ENCODE measurements at places on chromosomes 2 and 18.

DNA sequence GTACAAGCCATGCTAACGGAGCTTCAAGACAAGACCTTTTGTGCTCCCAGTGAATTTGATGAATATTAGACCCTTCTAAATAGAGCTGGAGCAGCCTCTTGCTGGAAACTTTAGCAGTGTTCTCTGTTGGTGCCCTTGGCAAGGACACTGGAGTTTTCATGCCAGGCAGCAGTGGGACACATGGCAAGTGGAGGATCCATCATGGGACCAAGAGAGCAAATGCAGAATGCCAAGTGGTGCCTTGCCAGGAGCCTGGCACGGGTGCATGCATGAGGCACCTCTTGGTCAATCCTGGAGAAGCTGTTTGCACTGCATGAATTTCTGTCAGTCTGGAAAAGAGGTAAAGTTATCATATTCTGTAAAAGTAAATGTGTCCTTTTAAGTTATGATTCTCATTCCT, 59.1 kb downstream of the NETO1 start:
- DNase-seq, result no peak

- no peak for DNase-seq
Observed at GRCh38 chr18:38940863-38941531, 1375.4 kb upstream of the CELF4 start.

DNA sequence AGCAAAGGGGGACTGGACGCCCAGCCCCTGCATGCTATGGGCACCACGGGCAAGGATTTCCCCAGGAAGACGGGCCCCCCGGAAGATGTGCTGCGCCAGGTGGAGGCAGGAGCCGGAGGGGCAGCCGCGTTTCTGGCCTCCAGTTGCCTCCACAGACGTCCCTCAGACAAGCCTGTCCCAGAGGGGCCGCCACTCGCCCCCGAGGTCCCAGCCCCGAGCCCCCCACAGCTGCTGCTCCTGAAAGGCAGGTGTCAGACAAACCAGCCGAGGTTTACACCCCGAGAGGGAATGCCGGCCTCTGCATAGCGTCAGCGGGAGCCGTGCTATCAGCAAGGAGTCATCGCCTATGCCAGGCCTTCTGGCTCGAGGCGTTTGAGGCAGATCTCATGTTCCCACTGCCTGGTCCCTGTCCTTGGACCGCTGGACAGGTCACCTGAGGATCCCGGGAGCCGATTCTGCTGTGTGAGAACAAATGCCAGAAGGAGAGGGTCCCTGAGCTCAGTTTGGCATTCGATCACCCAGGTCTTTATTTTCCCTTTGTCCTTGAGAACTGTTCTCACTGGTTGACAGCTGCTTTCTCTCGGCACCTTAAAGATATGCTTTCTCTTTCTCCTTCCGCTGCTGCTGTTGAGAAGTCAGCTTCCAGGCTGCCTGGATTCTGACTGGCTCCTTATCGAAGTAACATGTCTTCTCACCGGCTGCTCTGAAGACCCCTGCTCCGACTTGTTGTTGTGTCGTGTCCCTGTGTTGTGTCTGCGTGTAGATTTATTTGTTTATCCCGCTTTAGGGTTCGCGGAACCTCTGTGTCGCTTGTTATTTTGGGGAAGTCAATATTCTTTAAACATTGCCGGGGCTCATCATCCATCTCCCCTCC, 20.6 kb downstream of the CROCC2 start:
- no peak for DNase-seq

DNA sequence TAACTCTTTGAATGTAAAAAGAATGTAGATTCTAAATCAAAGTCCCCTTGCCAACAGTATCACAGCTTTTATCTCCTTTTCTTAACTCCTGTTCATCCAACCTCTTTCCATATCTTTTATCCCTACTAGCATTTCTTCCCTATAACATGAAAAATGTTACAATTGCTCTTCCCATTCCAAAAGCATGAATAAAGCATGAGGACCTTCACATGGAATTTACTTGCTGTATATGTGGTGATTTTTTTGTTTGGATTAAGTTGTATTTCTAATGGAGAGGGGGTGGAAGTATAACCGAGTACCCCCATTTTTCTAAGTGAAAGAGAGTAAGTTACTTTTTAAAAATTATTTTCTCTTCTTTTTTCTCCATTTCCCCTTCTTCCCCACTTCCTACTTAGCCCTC, 94.9 kb upstream of the RBBP8 start:
- DNase-seq, result no peak

DNA sequence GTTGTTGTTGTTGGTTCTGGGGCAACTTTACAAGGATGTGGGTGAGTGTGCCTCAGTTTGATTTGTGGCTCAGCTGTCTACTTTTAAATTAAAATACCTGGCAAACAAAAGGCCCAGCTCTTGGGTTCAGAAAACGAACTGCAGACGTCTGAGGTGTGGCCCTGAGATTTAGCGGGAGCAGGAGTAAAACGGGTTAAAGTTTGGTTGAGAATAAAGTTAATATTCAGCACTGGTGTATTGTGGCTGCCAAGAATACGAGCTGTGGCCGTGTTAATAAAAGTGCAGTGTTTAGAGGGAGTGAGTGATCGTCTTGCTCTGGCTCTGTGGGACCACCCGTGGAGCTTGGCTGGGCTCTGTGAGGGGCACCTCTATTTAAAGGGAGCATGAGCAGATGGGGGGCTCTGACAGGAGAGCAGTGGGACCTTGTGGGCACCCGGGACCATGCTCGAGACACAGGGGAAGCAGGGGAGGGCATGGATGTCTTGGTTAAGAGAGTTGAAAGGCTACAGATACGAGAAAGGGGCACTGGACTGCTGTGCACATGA, 80.3 kb downstream of the VAPA start:
- DNase-seq, result no peak

- DNase-seq, result no peak
Observed at GRCh38 chr2:128605931-128606330, 287.3 kb upstream of the HS6ST1 start.

GRCh38 chr18:62325806-62326645, 916 bp downstream of the TNFRSF11A start:
- no peak for DNase-seq

DNA sequence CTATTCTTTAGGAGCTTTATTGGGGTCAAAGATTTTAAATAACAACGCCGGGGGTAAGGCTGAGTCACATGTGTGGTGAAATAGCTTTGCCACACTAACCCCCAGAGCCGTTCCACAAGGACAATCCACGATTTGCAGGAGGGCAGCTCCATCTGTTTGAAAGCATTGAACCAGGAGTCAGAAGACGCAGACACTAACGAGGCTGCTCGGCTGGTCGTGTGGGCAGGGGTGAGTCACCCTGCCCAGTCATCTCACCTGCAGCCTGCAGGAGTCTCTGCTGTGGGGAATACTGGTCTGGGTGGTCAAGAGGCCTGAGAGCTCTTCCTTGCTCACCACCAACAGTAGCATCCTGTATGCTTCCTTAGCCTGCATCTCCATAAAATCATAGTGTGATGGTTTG, 149.2 kb upstream of the NCK2 start:
- no peak for DNase-seq

DNA sequence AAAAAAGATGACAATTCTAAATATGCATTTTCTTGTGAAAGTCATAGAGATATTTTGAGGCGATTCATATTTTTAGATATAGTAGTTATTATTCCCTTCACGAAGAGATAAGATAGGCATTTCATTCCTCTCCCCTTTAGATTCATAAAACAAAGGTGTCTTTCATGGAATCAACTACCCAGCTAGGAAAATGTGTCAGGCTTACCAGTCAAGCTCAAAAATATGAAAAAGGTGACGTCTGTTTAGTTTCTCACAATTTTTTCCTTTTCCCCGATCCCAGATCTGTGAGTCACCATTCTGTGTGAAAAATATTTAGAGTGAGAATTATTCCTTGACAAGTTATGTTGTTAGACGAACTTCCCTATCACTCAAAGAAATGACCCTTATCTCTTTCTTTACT, 95.4 kb upstream of the FN1 start:
- no peak for DNase-seq

GRCh38 chr2:9752441-9753275, 90.6 kb upstream of the TAF1B start:
- no peak for DNase-seq

GRCh38 chr2:109447251-109447661, 166.5 kb downstream of the SEPTIN10 start:
- DNase-seq, result no peak

GRCh38 chr2:239561446-239562001, 160.7 kb upstream of the HDAC4 start:
- no peak for DNase-seq

DNA sequence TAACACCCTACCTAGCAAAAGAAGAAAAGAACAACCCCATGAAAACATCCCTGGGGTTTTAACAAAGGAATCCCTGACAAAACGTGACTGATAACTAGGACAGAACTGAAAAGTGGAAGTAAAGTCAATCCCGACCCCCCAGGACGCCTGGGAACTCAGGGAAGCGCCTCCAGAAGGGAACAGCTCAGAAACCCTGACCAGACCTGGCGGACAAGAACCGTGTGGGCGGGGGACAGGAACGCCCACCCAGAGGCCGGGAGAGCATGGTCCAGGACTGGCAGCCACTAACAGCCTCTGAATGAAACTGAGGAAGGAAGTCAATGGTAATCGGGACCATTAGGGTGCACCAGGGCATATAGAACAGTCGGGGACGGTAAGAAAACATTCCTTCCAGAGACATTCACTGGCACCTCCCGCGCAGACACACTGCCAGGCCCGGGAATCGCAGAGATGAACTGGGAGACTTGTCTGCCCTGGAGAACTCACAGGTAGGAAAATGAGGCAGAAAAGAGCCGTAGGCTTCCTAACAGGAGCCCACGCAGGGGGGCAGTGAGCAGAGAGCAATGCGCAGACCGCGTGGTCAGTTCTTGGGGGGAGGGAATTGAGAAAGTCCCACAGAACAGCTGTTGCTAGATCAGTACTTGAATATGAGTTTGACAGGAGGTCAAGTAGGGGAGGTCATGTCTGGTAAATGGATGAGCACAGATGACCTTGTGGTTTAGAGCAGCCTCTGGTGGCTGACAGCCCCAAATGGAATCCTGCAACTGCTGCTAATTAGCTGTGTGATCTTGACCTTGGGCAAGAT, 1.3 kb upstream of the TBC1D8 start:
- DNase-seq, result no peak

GRCh38 chr18:33532978-33533377, 45.0 kb upstream of the ASXL3 start:
- DNase-seq, result no peak

DNA sequence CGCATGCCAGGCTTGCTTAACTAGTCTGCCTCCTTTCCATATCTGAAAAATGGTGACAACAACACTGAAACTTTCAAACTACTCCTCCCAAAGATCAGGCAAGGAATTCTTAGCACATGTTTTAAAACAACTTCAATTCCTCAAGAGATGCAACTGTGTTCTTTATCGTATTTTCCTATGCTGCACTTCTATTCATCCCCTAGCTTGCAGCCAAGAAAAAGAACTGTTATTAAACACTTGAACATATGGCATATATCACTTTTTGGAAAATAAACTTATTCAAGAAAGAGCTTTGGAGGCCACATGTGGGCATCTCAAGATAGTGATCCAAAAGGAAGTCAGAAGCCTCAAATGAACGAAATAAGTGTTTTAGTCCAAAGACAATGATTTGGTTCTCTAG, 75.6 kb upstream of the STAM2 start:
- DNase-seq, result no peak

- no peak for DNase-seq
Observed at GRCh38 chr2:38937548-38937947, 47.9 kb downstream of the ARHGEF33 start.

- DNase-seq, result no peak
Observed at GRCh38 chr2:229835596-229836283, 86.1 kb downstream of the TRIP12 start.

DNA sequence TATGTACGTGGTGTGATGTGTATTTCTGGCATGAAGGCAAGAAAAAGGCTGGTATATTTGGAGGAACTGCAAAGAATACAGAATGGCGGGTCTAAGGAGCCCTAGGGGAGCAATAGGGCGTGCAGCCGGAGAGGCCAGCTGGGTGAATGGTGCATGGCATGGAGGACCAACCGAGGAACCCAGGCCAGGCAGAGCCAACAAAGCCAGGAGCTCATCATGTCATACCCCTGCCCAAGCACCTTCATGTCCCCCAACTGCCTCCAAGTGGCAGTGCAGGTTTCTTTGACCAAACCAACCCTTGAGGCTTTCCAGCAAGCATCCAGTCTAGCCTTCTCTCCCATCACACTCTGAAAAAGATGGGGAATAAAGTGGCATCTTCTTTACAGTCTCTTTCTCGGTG, 8.9 kb upstream of the KCNK3 start:
- DNase-seq, result no peak

- DNase-seq, result no peak
Observed at GRCh38 chr2:169853041-169853668, 25.9 kb downstream of the UBR3 start.

DNA sequence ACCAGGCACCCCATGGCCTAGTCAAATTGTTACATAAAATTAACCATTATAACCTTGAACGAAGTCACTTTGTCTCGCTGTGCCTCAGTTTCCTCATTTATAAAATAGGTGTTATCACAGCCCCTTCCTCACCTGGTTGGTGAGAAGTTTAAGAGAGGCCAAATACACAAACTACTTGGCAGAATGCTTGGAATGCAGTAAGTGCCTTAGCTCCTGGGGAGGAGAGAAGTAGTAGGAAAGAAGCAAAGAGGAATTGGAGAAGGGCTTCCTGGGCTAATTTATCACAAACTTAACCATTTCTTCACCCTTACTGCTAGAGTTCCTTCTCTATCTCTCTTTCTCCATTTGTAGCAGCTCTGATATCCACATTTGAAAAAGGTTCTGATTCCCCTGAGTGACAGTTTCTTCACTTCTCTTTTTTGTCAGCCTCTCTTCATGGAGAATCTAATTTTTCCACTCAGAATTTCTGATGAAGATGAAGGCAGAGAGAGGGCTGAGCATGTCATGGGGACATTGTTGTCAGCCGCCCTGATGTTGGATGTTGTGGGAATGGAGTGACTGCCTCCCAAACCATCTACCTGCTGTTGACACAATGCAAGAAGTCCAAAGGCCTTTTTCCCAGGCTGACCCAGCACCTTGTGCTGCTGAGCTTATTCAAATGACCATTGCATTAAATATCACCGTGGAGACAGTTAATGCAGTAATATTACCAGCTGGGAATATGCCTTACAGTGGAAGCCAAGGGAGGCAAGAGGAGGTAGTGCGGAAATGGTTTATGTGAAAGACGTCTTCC, 60.4 kb downstream of the BOD1L2 start:
- no peak for DNase-seq

DNA sequence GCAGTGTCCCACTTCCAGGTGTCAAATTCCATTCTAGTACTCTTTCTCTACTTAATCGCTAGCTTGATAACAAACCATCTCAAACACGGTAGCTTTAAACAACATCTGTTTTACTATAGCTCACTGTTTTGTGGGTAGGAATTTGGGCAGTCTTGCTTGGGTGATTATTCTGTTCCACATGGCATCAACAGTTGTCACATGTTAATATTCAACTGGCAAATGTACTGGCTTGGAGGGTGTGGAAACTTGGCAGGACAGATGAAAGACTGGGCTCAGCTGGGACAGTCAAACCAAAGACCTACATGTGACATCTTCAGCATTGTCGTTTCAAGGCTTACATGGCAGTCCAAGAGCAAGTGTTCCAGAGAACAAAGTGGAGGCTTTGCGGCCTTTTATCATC, 241.8 kb downstream of the PTH2R start:
- DNase-seq, result no peak
